ENCODE measurements at places on chromosomes 12 and 14.

GRCh38 chr12:116975779-116976393 is 65.1 kb downstream of the FBXW8 start:
- DNase-seq = no peak

GRCh38 chr12:7116916-7117315 is 7.9 kb upstream of the C1RL start:
- DNase-seq = no peak

DNA sequence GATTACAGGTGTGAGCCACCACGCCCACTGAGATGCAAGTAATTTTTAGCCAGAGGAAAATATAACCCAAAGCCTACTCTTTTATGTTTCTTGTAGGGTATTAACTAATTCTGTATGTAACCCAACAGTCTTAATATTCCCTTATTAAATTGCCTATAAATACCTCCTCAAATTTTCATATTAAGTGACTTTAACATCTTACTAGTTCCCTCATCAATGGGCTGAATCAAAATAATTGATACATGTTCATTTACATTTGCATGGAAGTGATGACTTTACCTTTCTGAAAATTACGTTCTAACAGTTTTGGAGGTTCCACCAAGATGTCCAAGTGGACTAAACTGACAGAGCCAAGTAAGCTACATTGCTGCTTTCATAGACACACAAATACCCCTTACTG is 3.1 kb downstream of the SOS2 start:
- no peak for DNase-seq

DNA sequence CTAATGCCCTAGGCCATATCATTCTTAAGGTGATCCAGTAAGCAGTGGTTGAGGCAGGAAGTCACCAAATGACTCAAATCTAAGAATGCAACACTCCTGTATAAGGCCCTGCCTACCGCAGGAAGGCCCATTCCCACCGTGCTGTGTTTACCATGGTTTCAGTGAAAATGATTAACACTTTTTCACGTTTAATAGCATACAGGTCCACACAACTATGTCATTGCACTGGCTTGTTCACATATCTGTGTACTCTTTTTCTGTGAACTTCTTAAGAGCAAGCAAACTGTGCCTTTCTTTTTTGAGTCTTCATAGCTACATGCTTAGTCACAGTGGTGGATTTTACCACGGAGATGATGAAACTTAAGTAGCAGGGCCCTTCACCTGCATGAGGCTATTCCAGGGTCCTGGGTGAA is 214.9 kb downstream of the CNTN1 start:
- DNase-seq = no peak

Data from activated naive CD4-positive, alpha-beta T cell treated with anti-CD3 and anti-CD28 coated beads for 36 hours (primary cell).